ENCODE measurements at places on chromosomes 6 and 20.
A peak's percentile ranks its signal among the peaks of the same experiment; 100 is the strongest.

GRCh38 chr6:15713325-15713724 is 50.5 kb upstream of the DTNBP1 start:
- DNase-seq, result no peak

- DNase-seq, result peak; percentile 8
Measured at GRCh38 chr6:88870717-88871330, 92.6 kb downstream of the RNGTT start.

- DNase-seq, result no peak
Measured at GRCh38 chr20:53269380-53269779, 297.2 kb downstream of the TSHZ2 start.

GRCh38 chr20:36736451-36737182 is 9.3 kb downstream of the NDRG3 start:
- no peak for DNase-seq

DNA sequence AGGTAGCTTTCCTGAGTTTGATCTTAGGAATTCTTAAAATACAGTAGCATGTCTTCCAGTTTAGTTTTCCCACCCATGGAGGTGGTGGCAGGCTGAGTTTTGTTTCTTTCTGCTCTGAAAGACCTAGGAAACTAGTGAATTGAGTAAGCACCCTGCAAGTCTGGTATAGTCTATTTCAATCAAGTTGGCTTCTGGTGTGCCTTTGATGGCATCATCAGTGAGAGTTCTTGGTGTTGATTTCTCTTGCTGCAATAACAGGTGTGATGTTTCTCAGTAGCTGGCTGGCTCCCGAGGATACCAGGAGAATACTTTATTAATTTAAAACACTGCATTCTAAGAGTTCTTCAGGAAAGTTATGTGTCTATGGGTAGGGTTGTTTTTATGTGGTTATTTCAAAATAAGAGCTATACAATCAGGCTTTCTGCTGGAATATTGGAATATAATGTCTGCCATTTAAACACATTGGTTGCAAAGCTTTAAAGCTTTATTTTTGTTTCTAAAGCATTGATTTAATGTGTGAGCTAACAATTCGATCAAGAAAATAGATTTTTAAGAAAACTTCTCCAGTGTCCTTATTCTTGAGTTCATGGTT is 19.0 kb downstream of the VAPB start:
- no peak for DNase-seq

- DNase-seq, result no peak
Measured at GRCh38 chr6:89555806-89556205, 82.7 kb downstream of the LYRM2 start.

DNA sequence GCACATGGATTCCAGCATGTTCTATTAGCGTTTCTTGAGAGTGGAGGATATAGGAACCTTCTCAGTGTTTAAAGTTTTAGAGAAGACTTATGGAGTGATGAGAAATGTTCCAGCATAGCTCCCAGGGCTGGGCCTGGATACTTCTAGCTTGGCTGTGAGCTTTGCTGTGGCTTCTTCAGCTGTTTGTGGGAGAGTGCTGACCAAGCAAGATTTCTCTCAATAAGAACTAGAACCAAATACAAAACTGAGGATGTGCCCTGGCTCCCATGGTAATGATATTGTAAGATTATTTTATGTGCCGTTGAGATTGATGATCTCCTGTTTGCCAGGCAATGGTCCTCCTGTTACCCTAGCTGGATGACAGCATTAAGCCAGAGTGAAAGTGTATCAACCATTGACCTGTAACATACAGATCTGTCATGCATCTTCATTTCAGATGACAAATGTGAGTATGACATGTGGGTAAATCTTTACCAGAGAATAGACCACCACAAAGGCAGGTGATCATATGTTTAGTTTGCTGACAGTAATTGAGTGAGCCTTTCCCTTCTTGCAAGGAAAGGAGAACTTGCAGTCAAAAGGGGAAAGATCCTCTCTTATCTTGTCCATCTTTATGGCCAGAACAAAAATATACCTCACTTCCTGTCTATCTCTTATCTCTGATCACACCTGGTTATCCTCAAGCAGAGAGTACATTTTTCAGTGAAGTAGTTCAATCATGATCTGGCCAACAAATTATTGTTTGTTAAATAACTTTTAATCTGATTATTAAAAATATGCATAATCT is 180.1 kb downstream of the SLC24A3 start:
- no peak for DNase-seq

DNA sequence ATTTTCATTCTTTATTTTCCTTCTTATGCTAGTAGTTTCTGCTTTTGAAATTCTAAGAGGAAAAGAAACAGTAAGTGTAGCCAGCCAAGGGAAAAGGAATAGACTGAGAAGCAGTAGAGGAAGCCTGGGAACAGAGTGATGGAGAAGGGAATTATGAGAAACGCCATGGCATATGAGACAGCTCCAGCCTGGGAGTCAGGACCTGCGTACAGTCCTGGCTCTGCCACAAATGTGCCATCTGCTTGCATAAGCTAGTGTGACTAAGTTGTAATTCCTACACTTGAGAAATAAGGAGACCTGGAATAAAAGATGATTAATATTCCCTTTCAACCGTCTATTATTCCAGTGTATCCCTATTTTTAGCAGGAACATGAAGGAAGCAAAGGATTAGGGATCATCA is 47.5 kb downstream of the OSTM1 start:
- no peak for DNase-seq

GRCh38 chr20:23265226-23265625 is 85.4 kb upstream of the NXT1 start:
- DNase-seq, result no peak

GRCh38 chr20:62805711-62806382 is 1.2 kb downstream of the OGFR start:
- DNase-seq, result no peak

DNA sequence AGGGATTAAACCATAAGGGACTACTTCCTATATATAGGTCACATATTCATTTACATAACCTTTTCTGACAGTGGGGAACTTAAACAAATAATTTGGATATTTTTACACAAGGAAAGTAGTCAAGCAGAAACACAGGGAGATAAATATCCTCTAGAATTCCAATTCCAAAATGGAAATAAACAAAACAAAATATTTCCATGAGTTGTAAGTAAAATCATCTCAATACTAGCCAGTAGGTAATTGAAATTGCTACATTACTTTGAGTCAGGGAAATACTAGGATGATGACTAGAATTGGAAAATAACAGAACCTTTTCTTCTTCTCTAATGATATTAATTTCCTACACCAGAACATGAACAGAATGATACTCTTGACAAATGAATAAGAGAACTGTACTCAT is 1308.1 kb upstream of the GJE1 start:
- DNase-seq, result no peak
